ENCODE measurements at places on chromosomes 11 and 22. TPM values are rescaled to one million over a fixed set of nuclear protein-coding genes. Genes with fewer than 3 reads are reported as not detected.

- no peak overlapping the region for H3K27ac ChIP-seq
- H3K36me3 ChIP-seq, result no peaks in the 10 kb centered on the region
- no peaks in the 10 kb centered on the region for H3K27me3 ChIP-seq
Measured at GRCh38 chr11:114880442-114880841, 202.1 kb downstream of the NXPE2 start.

GRCh38 chr11:78825591-78826020 is 250.9 kb upstream of the NARS2 start:
- no peak overlapping the region for H3K4me3 ChIP-seq
- DNase-seq, result no peak
- no peaks in the 10 kb centered on the region for H3K4me1 ChIP-seq
- H3K27me3 ChIP-seq, result no peaks in the 10 kb centered on the region
- H3K36me3 ChIP-seq, result no peaks in the 10 kb centered on the region

C1QTNF5 gene
- total RNA-seq, result not detected

DNA sequence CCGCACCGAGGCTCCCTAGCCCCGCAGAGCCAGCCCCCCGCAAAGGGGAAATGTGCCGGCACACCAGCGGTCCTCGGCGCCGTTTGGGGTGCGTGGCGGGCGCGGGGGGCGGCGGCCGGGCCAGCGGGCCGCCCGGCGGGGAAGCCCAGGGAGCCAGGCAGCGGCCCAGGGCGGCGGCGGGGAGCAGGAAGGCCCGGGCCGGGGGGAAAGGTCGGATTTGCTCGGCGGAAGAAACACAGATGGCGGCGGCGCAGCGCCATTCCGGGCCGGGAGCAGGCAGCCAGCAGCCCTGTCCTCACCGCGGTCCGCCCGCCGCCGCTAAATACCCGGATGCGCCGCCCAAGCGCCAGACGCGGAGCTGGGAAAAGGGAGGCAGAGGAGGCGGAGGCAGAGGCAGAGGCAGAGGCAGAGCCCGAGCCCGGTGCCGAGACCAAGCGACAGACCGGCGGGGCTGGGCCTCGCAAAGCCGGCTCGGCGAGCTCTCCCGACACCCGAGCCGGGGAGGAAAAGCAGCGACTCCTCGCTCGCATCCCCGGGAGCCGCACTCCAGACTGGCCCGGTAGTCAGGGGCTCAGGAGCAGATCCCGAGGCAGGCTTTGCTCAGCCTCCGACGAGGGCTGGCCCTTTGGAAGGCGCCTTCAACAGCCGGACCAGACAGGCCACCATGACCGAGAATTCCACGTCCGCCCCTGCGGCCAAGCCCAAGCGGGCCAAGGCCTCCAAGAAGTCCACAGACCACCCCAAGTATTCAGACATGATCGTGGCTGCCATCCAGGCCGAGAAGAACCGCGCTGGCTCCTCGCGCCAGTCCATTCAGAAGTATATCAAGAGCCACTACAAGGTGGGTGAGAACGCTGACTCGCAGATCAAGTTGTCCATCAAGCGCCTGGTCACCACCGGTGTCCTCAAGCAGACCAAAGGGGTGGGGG is 2.6 kb upstream of the GCAT start:
- peak overlapping the region; percentile 27 for H3K4me3 ChIP-seq
- peaks cover 34% of the 10 kb centered on the region for H3K27me3 ChIP-seq
- no peak for DNase-seq
- H3K4me1 ChIP-seq, result peaks cover 7% of the 10 kb centered on the region
- no peak overlapping the region for H3K27ac ChIP-seq

DNA sequence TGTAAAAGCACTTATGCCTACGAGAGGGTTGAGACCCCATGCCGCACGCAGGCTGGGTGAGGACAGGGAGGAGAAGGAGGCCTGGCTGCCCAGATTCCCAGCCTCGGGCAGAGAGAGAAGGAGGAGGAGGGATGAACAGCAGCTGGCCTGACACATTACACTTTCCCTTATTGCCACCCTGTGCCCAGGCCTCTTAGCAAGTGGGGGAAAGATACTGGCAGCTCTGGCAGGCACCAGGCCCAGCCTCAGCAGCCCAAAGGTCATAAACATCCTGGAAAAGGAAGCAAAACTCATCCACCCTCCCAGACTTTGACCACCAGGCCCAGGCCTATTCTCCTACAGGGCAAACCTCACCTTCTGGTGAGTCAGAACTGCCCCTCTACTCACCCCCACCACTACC is 4.7 kb downstream of the PLAAT3 start:
- H3K36me3 ChIP-seq, result no peaks in the 10 kb centered on the region
- no peak overlapping the region for H3K4me3 ChIP-seq
- no peak for DNase-seq
